ENCODE measurements at places on chromosomes 3 and 15.

GRCh38 chr3:10290481-10291176 lies 2.1 kb downstream of the GHRL start:
- no peak for DNase-seq

GRCh38 chr3:168073842-168074605 lies 21.7 kb downstream of the GOLIM4 start:
- no peak for DNase-seq

DNA sequence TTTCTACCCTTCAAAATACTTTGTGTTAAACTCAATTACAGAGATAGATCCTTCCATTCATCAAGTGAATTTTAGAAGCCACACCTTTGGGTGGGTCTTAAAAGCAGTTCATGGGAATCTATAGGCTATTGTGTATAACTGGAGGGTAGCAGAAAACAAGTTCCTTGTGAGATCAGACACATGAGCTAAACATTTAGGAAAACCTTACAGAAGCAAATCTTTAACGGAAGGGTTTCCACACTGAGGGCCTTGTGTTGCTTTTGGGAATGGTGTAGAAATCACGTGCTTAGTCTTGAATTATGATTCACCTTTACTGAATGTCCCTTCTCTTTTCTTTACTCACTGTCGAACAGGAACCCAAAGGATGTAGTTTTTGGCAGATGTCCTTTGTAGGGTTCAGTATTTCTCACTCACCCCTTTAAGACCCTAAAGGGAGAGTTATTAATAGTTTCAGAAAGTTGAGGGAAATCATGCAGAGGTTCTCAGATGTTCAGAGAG lies 257.3 kb upstream of the CTDSPL start:
- no peak for DNase-seq

- DNase-seq = no peak
Observed at GRCh38 chr15:45391746-45392583, 13.6 kb upstream of the GATM start.

GRCh38 chr3:154151969-154152368 lies 30.8 kb downstream of the ARHGEF26 start:
- DNase-seq = no peak

DNA sequence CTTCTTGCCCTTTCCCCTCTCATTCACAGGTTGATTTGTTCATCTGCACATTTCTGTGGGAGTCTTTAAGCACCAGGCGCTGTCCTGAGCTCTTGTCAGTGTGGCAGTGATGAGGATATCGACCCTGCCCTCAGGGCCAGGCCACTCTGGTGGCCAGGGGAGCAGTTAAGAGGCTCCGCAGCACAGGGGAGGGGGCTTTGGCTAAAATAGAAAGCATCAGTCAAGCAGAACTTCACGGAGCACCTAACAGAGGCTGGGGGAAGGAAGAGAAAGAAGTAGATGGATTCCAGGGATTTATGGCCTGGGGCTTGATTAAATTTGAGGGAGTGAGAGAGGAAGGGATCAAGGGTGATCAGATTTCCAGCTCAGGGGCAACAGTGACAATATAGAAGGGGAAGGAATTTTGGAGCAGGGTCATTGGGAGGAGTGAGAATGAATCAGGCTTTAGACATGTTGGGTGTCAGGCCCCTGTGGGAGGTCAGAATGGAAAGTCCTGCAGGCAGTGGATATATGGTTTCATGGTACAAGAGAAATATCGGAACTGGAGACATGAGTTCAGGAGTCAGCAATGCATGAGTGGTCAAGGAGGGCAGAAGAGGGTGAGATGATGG lies 73.0 kb upstream of the GLCE start:
- no peak for DNase-seq

DNA sequence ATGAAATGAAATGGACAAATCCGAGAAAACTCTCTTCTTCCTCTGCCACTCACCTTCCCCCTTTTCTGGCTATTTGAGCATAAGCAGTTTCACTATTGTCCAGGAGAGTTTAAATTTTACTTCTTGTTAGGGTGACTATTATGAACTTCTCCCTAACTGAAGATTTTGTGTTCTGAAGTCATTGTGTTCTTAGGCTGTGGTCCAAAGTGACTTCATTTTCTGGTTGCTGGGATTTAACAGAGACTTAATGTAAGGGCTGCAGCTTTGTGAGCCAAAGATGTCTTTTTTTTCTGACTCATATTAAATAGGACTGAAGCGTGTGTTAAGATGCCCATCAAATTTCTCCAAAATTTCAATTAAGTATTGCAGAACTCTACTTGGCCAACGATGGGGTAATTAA lies 46.5 kb upstream of the FSTL1 start:
- no peak for DNase-seq

- no peak for DNase-seq
Observed at GRCh38 chr3:146052056-146052790, 108.8 kb downstream of the PLOD2 start.

DNA sequence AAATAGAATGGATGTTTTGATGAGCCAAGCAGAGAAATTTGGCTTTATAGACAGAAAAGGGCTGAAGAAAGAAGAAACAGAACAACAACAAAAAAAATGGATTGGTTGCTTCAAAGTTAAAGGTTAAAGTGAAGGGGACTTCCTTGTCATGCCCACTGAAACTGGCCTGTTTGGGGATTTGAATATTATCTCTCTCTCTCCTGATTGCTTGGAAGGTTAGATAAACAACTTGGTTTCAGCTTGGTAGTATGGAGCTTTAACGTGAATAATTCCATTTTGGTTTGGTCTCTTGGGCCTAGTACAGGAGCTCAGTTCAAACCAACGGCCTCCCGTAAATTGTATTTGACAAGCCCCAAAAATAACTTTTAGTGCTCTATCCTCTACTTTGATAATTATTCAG lies 70.8 kb upstream of the MBNL1 start:
- DNase-seq = no peak

DNA sequence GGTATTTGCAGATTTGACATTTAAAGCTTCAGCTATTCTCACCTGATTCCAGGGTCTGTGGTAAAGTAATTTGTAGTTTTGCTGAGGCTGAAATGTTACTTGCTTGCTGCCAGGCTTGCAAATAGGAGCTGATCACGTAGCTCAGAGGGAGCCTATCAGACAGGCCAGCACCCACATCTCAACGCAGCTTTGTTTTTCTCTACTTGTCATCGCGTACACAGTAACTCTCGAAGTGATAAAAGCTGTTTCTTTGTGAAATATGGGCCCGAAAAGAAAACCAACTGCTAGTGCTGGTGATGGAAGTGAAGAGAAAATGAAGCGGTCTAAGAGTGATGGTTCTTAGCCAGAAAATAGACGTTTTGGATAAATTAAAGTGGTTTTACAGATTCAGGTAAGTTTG lies 23.4 kb downstream of the RAB5A start:
- DNase-seq = no peak

DNA sequence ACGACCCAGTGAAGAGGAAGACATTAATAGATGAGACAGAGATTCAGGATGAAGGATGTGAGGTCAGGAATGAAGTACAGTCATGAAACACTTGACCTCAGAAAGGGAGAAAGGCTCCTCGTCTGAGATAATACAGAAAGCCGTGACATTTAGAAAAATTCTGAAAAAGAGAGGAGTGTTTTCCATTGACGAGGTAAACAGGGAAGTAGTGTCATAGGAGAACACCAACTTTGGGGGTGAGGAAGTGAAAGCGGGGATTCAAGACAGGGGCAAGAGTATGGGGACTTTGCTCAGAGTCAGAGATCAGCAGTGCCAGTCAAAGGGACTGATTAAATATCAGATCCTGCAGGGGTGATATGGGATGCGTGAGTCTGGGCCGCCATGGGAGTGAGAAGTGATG lies 160.9 kb downstream of the PLCL2 start:
- no peak for DNase-seq

DNA sequence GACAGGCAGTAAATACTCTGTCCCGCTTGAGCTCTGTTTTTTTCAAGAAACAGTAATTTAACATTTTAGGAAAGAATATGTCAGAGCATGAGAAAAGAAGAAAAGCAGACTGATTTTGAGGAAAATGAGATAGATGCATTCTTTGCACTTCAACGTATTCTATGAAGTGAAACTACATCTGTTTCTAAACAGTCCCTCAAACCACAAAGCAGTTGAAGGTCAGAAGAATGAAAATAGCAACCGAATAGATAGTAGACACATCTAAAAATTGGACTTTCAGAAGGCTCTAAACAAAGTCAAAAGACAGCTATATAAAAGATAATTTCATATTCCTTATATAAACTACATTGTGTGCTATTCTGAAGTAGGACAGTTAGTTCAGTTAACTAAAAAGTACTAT lies 172.6 kb upstream of the LRRC3B start:
- DNase-seq = no peak

GRCh38 chr15:69042531-69042930 lies 28.0 kb downstream of the NOX5 start:
- no peak for DNase-seq

- DNase-seq = no peak
Observed at GRCh38 chr3:71524672-71525071, 58.9 kb downstream of the FOXP1 start.

- DNase-seq = peak; percentile 45
Observed at GRCh38 chr3:174438501-174439145, 420.5 kb upstream of the NAALADL2 start.

DNA sequence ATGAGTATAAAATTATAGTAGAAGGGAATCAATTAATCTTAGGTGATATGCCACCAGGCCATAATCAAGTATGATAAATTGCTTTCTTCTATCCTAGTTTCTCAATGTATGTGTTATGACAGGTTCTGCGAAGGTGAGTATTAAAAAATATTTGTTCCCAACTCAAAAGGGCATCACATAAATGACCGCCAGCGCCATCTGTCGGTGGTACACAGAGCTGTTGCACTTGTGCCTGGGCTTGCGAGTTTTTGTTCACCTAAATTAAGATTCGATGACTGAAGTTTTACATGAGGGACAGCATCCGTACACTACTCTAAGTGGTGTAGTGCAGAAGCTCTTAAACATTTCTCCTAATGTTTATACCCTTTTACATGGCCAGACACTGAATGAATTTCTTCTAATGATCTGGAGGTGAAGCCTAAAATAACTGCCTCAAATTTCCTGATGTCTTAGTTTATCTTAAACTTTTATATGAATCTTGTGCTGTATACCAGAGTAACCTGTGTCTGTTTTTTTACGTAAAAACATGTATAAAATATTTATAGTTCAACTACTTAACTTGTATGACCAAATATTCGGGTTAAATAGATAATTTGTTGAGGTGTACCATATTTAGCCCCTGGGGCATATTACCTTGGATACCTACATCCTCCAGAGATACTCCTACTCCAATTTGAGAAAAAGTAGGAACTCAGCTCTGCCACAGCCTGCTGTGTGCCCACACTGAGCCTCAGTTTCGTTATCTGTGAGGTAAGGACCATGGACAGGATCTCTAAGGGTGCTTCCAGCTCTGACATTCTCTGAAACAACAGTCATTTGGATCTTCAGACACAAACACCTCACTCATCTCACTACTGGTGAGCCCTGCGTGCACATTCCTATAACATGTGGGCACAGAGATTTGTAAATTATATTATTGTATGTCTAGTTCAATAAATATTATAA lies 365.6 kb downstream of the MAGI1 start:
- DNase-seq = peak; percentile 62

- no peak for DNase-seq
Observed at GRCh38 chr3:37680401-37680800, 181.3 kb upstream of the CTDSPL start.

DNA sequence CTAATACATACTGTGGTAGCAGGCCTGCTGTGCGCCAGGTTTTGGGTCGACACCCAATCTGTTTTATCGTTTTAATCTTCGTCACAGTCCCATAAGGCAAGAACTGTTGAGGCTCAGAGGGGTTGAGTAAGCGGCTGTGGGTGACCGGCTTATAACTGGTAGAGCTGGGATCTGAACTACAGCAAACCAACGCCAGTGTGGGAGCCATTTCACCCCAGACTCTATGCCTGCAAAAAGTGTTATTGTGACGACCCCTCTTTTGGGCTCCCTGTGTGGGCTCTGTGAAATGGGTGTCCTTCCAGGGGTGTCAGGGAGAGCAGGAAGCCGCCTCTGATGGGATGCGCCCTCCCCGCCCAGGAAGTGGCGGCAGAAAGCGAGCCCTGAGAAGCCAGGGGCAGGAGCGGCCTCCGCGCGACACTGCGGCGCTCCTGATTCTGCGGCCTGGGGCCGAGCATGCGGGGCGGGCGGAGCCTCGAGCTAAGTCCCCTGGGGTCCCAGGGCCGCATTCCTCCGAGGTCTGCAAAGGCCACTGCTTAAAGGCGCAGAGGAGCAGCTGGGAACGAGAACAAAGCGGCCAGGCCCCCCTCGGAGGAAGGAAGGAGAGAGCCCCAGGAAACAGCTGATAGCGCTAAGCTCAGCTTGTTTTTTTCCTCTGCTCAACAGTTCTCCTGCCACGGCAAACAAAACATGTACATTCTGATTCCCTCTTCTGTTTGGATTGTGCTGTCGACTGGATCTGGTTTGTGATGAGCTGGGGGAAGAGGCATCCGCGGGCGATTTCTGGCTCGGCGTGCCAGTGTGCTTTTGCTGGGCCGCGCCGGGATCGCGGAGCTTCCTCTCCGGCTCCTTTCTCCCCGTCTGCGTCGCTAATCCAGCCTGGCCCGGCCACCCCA lies 33.9 kb downstream of the GRK7 start:
- peak; percentile 32 for DNase-seq

GRCh38 chr15:68615301-68615700 lies 36.5 kb downstream of the CORO2B start:
- no peak for DNase-seq

GRCh38 chr3:190048932-190049441 lies 71.7 kb downstream of the P3H2 start:
- DNase-seq = no peak

DNA sequence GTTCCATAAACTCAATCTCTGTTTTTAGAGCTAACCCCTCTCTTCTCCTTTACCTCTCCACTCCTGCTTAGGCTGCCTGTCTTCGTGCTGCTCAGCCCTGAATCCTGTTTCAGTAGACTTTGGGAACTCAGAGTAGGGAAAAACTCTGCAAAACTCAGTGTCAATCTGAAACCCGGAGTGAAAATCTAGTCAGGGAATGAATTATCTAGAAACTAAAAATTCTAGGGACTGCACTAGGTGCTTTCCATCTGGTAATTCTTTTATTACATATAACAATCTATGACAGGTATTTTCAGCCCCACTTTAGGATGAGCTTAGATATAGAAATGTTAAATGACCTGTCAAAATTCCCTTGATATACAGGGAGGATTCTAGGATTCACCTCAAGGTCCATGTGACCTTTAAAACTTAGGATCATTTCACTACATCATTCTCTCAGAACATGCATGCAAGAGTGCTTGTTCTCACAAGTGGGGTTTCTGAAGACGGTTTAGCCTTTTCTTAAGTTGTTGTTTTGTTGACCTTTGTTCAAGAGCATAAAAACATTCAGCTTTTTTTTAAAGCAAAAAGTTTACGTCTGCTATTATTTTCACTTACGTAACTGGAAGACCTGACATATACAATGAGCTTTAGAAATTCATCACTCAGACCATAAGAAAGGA lies 108.2 kb upstream of the MBNL1 start:
- no peak for DNase-seq
